NT2/D1 (cell line): ENCODE measurements at places on chromosomes 6 and 20.
A peak's percentile ranks its signal among the peaks of the same experiment; 100 is the strongest.

DNA sequence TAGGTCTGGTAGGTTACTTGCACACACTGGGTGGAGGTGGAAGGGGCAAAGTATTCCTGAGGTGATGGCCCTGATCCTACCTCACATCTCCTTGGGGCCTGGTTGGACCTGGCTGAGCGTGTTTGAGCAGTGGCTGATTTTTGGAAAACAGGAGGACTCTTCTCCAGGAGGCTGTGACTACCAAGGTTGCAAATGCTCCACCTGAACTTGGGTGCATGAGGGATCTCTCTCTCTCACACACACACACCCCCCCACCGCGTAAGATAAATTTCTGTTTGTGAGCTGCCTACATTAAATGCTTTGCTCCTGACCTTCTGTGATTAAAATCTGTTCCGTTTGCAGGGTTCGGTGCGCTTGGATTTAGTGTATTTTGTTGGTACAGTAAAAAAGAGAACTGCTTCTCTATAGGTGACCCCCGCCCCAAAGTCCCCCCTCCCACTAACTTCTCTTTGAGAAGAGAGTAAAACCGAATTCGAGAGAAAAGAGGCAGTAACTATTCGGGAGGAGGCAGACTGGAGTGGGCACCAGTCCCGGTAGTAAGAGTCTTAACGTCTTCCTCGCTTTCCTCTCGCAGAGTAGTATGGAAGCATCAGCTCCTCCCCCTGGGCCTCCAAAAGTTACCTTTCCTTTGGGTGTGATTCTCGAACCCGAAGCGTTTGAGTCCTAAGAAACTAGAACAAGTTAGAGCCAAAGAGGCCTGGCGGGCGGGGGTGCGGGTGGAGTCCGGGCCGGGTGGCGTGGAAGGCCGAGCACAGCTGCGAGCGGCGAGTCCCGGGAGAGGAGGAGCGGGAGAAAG lies 585 bp upstream of the DSE start:
- DNase-seq = peak; percentile 43

DNA sequence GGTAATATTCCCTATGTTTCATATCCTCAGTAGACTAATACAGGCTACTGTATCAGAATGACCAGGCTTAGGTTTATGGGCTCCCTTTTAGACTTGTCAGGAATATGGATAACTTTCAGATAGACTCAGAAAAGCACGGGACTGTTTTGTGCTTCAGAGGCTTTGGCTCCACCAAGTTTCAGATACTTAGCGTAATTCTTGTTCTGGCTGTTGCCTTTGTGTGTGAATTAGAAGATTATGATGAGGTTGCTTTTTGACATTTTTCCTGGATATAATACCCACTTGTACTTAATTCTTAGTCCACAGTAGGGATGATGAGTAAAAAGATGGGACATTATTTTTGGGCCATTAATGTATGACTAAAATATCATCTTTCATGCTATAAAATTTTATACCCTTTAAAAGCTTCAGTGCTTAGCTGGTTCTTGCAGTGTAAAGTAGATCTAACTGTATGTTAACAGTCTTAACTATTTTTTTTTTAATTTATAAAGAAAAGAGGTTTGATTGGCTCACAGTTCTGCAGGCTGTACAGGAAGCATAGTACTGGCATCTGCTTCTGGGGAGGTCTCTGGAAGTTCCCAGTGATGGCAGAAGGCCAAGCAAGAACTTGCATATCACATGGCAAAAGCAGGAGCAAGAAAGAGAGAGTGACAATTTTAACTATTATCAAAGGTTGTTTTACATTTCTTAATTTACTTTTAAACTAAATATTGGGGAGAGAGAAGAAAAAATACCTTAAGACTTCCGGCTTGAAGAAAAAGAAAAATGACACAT lies 120.7 kb downstream of the ZFAND3 start:
- no peak for DNase-seq

GRCh38 chr6:19231878-19232561 lies 605.1 kb upstream of the ID4 start:
- DNase-seq = no peak

- DNase-seq = no peak
Observed at GRCh38 chr6:45949256-45949655, 66.4 kb downstream of the CLIC5 start.

- DNase-seq = no peak
Observed at GRCh38 chr6:71168233-71168765, 120.3 kb upstream of the OGFRL1 start.
